ENCODE measurements at places on chromosomes 2 and 18.
A peak's percentile ranks its signal among the peaks of the same experiment; 100 is the strongest.

DNA sequence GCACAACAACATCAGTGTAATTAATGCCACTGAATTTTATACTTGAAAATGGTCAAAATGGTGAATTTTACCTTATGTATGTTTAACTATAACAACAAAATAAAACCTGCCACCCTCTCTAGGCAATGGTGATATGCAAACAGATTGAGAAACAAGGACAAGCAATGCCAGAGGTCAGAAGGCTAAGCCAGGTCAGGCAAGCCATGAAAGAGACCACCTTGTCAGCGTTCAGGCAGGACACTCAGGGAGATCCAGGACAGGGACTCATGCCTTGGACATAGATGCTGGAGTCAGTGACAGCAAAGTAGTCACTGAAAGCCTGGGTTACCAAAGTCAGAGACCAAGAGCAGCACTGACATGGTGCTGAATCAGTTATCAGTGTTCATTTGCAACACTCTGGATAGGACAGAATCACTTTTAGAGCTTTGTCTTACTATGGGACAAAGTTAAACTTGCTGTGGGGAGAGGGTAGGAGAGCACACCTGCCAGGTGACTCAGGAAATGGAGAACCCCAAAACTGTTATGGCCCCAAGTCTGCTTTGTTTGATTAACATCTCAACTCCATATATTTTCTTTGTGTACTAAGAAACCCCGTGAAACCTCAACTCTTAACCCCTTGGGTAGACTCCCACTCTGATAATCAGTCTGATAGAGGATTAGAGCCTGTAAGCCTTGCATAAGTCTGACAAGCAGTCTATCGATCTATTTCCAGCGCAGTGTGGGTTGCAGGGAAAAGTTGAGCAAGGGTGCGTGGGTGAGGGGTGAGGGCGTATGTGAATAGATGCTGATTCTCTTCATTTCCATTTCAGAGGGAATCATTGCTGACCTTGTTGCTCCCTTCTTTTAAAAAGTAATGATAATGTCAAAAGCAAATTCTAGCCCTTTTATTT lies 48.7 kb upstream of the ZNF385B start:
- DNase-seq, result no peak

DNA sequence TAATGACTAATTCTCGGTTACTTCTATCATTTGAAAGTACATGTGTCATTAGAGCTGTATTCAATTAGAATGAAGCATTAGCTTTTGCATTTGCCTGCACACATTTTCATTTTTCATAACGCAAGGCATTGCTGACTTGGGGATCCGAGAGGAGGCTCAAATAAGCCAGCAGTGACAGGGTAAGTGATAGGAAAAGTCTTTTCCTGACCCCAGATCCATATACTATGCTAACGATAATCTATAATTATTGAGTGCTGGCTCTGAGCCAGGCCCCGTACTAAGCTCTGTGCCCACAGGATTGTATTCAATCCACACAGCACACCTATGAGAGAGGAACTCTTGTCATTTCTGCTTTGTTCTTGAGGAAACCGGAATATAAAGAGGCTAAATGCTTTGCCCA lies 168.2 kb downstream of the VWC2L start:
- no peak for DNase-seq

DNA sequence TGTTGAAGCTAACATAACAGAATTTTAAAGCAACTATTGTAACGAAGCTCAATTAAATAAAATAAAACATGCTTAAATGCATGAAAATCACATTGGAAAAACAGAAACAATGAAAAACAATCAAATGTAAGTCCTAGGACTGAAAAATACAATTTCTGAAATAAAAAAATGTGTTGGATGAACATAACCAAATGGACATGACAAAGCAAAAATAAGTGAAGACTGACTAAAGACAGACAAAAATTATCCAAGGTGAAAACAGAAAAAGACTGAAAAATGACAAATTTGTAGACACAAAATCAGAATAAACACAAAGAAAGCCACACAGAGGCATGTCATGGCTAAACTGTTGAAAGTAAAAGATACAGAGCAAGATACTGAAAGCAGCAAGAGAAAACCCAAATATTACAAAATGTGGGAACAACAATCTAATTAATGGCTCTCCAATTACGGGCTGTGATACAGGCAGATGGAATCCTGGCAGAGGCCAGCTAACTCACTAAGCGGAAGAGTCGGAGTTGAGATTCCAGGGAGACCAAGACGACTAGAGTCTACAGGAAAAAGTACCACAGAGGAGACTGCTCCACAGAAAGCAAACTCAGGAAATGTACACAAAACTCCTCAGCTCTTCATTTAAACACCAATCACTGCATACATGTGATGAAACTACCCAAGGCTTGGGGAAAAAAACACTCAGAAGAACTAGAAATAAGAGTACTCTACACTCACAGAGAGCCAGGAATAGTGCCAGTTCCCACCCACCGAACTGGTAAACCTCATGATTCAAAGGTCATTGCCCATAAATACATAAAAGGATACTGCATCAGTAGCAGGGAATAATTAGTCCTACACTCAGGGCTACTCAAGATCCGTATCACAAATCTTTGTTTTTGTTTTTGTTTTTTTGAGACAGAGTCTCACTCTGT lies 83.6 kb downstream of the ATAD2B start:
- DNase-seq, result no peak

GRCh38 chr2:219497495-219498279 lies 1.0 kb upstream of the GMPPA start:
- DNase-seq, result no peak

GRCh38 chr2:238811293-238811692 lies 36.6 kb upstream of the TWIST2 start:
- no peak for DNase-seq

DNA sequence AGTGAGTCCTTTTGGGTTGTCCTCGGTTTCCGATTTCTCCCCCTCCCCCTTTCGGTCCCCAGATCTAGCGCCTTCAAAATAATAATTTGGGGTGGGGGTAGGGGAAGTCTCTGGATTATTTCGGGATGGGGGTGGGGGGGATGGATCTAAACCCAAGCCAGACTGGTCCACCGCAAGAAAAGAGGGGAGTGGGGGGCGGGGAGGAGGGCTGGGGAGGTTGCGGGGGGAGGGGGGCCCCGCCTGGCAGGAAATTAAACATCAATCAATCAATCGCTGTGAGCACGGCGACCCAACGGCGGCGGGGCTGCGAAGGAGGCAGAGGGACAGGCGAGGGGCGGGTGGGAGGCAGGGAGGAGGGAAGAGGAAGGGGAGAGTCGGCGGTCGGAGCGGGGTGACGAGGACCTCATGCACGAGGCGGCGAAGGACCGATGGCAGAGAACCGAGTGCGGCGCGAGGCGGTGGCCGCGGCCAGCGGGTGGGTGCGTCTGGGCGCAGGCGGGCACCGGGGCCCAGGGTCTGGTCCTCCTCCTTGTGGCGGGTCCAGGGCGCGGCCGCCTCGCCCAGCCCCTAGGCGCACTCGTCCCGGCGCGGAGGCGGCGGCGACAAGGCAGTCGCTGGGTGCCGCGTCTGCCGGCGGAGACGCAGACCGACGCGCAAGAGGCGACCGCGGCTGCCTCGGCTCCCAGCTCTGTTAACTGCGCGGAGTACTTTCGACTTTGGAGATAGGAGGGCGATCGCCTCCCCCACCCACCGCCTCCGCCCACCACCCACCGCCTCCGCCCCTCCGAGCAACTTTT lies 468 bp upstream of the SATB2 start:
- peak; percentile 55 for DNase-seq

GRCh38 chr18:635171-635570 lies 22.3 kb upstream of the TYMS start:
- DNase-seq, result no peak

DNA sequence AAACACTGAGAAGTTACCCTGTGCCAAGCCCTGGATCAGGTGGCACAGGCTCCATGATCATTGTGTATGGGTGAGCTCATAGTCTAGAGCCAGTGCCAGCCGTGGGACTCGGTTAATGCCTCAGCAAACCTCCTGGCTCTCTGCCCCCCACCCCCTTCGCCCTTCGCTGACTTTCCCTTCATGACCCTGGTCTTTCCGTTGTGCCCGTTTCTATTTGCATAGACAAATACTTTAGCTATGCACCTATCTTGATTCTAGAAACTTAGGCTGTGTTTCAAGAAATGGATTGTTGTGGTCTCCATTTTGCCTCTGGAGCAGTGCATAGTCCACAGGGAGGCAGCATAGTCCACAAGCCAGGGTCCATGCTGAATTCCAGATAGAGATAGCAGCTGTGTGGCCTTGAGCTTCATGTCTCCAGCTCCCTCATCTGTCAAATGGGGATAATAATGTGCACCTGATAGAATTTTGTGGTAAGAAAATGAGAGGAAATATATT lies 44.8 kb upstream of the KDM3A start:
- peak; percentile 49 for DNase-seq

- DNase-seq, result no peak
These were observed 26.7 kb downstream of the RAMP1 start for GRCh38 chr2:237885931-237886684.

DNA sequence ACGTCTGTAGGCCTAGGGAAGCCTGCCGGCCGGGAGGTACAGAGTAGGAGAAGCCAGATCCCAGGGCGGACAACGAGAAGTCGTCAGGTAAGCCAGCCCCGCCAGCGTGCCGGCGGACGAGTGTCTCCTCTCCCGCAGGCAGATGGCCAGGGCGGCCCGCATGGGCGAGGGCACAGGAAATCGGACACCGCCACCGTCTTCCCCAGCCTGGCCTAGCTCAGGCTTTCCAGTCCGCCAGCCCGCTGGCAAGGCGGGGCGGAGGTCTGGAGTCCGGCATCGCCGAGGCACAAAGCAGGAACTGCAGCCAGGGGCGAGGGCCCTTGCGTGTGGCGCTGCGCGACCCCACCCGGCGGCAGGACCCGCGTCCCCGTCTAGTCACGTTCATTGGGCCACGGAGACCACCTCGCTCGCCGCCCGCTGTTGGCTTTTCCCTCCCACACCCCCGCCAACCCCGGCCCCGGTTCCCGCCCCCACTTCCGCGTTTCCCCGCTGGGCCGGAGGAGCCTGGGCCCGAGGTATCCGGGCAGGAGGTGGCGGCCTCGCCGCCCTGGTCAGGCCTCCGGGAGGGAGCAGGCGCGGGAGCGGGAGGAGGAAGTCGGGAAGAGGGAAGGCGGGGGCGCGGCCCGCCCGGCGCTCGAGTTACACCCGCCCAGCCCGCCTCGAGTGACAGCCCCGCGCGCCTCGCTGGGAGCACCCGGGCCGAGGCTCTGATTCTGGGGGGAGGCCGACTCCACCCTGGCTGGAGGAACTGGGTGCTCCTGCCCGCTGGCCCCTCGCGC lies at the start of gene GPD2:
Gene GPD2 (plus strand): TSS at position 662 of the 779 bp plus-strand sequence. CDS start 39,727 bp downstream, outside the sequence.
- peak; percentile 69 for DNase-seq

DNA sequence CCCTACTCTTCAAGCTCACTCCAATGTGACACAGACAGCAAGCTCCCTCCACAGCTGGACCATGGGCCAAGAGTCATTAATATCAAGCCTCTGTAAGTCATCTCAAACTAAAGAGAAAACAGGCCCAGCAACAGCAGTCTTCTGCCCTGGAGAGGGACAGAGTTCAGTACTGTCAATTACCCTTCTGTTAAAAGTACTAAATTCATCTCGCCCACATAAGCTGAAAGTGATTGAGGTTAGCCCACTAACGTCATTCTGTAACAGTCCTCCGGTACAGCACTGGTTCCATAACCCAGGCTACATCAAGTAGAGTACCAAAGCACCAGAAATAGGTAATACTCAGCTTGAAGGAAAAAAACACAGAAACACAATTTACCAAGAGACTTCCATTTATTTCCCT lies 25.9 kb downstream of the THADA start:
- no peak for DNase-seq

GRCh38 chr2:128735296-128735960 lies 416.8 kb upstream of the HS6ST1 start:
- DNase-seq, result no peak

DNA sequence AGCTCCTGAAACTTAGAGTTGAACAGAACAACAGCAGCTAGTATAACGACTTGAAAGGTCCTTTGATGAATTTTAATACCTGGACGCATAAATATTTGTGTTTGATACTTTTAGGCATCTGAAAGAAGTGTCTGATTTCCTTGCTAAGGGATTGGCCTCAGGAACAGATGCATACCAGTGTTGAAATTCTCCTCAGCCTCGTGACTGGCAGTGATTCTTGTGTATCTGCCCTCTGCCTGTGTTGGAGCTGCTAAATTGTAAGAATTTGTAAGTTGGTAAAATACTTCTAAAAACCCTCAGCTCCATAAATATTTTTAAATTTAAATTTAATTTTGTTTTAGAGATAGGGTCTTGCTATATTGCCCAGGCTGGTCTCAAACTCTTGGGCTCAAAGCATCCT lies 22.4 kb upstream of the SCYGR1 start:
- DNase-seq, result no peak

GRCh38 chr2:161046876-161047275 lies 113.4 kb upstream of the TANK start:
- DNase-seq, result no peak

- no peak for DNase-seq
These were observed 156.8 kb upstream of the TTC39C start for GRCh38 chr18:23857756-23858155.

GRCh38 chr2:175930504-175930903 lies 71.6 kb downstream of the LNPK start:
- DNase-seq, result no peak

- peak; percentile 12 for DNase-seq
These were observed 273.5 kb downstream of the CALCRL start for GRCh38 chr2:187174582-187174981.

- DNase-seq, result no peak
These were observed 543 bp upstream of the STARD7 start for GRCh38 chr2:96209011-96209728.

DNA sequence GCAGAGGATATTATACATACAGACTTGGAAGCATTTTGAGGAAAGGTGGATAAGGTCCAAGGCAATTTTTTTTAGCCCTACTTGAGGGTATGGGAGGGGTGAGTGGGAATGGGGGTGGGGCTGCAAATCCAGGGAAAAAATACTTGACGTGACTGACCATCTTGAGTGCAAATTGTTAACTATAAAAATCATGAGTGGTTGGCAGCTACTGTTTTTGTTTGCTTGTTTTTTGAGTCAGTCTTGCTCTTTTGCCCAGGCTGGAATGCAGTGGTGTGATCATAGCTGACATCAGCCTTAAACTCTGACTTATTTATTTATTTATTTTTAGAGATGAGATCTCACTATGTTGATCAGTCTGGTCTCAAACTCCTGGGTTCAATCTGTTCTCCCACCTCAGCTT lies 458.8 kb downstream of the PIK3C3 start:
- no peak for DNase-seq

- DNase-seq, result no peak
These were observed 7.3 kb downstream of the FARP2 start for GRCh38 chr2:241363426-241363825.

DNA sequence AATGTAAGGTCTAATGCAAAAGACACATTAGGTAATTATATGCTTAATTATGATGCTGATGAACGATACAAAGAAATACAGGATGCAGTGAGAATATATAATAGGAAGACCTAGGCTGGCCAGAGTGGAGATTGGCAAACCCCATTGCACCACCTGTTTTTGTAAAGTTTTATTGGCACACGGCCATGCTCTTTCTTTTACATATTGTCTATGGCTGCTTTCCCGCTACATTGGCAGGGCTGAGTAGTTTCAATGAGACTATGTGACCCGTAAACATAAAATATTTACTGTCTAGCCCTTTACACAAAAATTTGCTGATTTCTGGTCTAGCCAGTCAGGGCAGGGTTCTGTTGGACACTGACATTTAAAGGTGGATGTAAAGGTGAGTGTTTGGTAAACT lies 5.4 kb downstream of the SEC11C start:
- DNase-seq, result no peak
